Fibroblast of upper back skin (primary cell): ENCODE measurements at places on chromosomes 12 and 14.

GRCh38 chr12:52323001-52323400 is 1.8 kb upstream of the KRT83 start:
- DNase-seq: no peak

DNA sequence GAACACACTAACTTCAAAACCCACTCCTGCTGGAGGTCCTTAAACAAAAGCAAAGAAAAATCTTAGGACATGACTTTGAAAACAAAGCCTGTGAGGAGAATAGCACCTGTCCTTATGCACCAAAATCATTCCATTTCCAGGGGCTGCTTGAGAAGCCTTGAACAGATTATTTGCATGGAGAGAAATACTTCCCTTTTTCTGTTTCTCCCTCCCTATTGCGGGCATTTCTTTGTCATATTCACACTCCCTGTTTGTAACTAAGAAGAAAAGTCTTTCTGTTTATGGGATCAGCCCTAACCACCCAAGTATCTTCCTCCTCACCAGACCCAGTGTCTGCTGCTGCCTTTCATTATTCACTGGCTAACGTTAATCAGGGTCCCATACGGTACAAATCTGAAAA is 218.8 kb downstream of the DPF3 start:
- no peak for DNase-seq

DNA sequence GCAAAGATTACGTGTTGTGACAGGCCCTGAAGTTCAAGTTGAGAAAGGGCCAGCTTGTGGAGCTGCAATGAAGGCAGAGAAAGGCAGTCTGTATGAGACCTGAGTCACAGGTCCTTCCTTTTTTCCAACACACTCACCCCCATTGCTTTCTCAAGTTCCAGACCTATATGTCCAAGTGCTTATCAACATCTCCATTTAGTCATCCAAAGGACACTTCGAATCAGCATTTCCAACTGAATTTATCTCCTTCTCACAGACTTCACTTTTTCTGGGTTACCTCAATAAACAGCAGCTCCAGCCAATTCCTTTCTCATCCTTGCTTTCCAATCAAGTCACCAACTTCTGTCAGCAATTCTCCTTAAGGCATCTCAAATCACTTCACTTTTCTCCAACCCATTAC is 56.4 kb upstream of the KIF21A start:
- DNase-seq: no peak

- DNase-seq: no peak
Measured at GRCh38 chr12:116529686-116530085, 29.5 kb upstream of the MAP1LC3B2 start.

DNA sequence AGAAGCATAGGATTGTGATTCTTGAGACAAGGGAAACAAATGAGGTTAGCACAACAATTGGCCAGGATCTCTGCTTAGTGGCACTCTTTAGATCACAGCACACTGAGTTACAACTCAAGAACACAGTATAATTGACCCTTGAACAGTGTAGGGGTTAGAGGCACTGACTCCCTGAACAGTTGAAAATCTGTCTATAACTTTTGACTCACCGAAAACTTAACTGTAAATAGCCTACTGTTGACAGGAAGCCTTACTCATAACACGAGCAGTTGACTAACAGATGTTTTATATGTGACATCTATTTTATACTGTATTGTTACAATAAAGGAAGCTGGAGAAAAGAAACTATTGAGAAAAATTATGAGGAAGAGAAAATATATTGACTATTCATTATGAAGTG is 296.1 kb downstream of the RERGL start:
- no peak for DNase-seq

DNA sequence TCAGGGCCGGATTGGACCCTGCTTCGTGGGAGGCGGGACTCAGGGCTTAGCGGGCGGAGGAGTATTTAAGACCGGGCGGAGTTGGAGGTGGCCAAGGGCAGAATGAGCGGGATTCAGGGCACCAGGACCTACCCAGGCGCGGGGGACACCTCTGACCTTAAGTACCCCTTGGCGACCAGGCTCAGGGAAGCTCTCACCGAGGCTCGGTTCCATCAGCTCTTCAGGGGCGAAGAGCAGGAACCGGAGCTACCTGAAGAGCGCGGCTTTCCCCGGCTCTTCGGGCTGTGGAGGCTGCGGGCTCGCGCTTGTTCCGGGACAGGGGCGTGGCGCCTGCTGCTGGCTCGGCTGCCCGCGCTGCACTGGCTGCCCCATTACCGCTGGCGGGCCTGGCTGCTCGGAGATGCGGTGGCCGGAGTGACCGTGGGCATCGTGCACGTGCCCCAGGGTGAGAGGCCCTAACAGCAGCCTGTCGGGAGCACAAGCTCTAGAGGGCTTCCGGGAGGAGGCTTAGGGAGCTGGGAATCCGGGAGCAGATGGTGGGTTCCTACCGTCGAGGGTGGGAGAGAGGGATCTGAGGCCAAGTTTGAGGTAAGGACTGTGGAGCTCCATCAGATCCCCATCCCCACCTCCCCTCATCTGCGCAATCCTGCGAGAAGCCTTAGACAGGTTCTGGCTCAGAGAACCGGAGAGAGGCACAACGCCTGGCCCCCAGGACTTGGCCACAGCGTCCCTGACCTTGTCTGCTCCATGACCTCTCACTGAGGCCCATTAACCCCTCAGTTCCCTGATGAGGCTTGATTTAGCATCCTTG is 8.4 kb downstream of the ARHGEF25 start:
- no peak for DNase-seq

GRCh38 chr12:31783996-31784645 is 55.3 kb upstream of the AMN1 start:
- DNase-seq: no peak

GRCh38 chr14:60106339-60106738 is 14.6 kb downstream of the PCNX4 start:
- DNase-seq: peak; percentile 68

DNA sequence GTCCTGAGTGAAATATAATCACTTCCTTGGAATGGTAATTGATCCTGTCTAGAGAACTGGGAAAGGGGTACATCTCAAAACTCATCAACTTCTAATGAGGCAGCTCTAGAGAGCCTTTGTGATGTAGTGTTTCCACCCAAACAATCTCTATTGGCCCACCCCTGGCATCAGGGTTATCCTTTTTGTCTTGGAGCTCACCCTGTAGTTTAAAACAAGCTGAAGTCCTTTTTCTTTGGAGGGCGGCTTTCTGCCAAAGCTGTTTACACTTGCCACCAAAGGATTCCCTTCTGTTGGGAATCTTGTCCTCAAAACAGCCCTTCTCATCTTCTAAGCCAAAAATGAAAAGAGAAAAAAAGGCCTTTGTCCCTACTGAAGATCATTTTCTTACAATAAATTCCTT is 60.6 kb upstream of the GTF2A1 start:
- DNase-seq: no peak

GRCh38 chr14:69850086-69850735 is 29.0 kb upstream of the SMOC1 start:
- DNase-seq: no peak

DNA sequence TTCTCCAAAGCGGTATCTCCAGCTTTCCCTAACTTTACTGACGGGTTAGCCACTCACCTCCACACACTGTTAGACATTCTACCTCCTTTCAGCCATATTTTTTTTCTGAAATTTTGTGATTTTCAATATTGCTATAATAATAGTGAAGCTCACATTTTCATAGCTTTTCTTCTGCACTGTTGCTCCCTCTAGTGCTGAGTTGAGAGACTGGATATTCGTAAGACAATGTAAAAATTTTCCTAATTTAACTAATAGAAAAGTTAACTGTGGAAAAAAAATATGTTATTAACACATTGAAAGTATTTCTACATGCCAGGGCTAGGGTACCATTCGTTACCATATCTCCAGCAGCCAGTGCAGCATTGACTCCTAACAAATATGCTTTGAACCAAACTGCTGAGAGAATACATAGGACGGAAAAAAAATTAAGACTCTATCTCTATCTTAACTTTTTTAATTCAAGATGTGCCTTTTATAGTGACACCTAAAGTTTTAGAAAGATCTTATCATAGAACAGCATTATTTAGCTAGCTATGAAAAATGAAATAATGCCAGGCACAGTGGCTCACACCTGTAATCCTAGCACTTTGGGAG is 48.7 kb upstream of the ABCC9 start:
- DNase-seq: peak; percentile 45

DNA sequence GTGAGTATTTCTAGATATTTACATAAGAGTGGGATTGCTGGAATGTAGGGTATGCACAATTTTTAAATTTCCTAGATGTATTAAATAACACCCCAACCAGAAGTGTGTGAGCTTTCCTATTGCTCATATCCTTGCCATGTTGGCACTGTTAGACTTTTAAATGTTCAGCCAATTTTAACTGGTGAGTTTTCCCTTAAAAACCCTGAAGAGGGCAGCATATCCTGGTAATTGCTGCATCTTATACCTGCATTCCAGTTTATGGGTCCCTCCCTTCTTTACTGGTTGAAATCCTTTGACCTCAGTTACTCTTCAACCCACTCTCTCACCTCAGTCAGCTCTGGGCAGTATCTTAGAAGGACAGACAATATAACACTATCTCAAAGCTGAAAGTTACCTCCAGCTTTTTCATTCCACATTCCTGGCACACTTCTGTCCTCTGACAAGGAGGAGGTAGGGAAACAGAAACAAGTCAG is 270.6 kb downstream of the PAWR start:
- DNase-seq: peak; percentile 98

- no peak for DNase-seq
Measured at GRCh38 chr12:30439201-30439600, 256.5 kb downstream of the IPO8 start.

- no peak for DNase-seq
Measured at GRCh38 chr14:69957986-69958385, 78.8 kb downstream of the SMOC1 start.

GRCh38 chr14:99809859-99810558 is 16.8 kb downstream of the EML1 start:
- DNase-seq: no peak
